ENCODE measurements at places on chromosomes 5 and 9.

DNA sequence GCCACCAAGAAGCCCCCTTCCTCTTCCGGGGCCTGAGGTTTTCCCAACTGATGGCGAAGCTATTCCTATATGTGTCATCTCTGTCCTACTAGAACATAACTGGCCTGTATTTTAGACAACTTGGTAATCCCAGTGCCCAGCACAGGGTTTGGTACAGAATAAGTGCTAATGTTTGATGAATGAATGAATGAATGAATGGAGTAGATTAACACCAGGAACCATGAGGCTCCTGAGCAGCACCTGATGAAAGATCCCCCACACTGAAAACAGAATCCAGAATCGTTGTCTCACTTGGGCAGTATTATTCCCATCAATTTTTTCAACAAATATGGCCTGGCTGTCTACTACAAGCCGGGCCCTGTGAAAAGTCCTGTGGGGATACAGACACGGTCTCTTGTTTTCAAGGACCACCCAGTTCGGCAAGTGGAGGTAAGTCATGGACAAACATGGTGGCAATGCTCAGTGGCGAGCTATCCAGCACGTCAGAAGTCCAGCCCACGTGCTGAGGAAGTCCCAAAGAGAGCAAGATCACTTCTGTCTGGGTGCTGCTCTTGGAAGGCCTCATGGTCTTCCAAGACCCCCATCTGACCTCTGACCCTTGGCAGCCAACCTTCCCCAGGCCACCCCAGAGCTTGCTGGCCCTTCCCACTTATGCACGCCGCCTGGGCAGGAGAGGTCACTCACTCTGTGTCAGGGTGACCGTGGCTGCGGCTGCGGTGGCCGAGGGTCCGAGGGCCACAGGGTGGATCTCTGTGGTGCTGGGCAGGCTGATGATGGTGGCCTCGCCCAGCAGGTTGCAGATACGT is 1.0 kb downstream of the NAIF1 start:
- DNase-seq: no peak

DNA sequence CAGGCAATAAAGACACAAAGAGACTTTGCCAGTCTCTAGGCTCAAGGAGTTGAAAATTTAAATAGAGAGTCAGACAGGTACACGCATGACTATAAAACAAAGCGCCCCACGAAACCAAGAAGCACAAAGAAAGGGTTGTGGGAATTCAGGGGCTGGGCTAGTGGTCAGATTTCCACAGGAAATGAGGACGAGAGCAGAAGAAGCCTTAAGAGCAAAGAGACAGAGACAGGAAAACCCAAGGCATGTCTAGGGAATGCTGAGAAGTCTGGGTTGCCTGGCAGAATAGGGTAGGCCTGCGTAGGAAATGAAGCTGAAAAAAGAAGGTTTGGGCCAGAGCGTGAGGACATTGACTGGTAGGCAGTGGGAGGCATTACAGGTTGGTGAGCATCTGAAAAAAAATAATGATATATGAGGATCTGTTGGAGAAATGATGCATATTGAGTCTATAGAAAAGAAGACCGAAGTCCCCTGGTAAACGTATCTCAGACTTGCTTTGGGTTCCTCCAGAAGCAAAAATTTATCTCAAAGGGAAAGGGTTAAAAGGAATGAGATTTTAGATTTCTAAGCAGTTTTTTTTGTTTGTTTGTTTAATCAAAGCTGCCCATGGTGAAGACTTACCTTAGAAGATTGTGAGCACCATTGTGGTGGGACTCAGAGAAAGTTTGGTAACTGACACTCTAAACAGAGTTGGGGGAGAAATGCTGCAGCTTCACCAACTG is 51.8 kb downstream of the SLC1A3 start:
- DNase-seq: no peak

DNA sequence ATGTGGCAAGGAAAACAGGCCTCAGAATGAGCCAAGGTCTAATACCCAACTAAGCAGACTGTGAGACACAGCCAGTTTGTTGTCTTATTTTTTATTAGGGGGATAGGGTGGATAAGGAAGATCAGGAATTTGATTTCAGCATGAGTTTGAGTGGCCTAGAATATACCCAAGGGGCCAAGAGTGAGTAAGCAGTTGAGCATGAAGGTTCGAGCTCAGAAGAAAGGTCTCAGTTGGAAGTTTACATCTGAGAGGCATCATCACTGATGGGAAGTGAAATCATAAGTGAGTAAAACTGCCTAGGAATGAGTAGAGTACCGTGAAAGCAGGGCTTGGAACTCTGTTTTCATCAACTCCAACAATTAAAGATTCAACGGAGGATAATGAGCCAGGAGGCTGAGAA is 12.6 kb downstream of the PSMD5 start:
- no peak for DNase-seq

DNA sequence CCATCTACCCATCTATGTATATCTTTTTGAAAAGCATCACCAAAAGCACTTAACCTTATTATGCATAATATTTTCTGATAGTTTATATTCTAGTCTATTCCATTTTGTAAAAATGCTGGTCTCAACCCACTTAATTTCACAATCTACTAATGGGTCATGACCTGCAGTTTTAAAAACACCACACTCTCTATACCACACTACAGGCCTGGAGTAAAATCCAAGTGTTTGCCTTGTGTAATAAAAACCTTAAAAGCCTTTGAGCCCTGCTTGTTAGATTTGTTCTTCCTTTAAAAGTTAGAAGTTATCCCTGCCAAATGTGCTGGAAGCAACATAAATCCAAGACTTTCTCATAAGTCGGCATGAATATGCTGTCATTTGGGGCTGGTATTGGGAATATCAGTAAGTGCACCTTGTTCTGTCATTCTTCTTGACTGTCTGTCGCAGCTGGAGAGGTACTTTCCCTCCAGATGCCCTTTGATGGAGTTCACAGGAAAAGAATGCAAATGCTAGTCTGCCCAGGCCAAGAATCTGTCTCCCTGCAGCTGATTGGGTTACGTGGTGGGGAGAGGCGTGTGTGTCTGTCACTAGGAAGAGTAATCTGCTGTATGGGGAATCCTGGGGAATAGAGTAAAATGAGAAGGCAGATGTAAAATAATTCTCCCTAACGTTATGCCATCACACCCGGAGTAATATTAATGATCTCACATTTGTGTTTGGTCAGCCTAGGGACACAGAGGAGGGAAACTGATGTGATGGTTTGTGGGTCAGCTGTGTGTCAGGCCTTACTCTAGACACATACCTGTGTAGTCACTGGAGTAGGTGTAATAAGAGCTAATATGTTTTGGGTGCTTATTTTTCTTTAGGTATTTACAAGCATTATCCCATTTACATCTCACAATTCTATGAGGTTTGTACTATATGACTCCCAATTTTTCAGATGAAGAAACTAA is 79.4 kb downstream of the ZNF366 start:
- DNase-seq: no peak

DNA sequence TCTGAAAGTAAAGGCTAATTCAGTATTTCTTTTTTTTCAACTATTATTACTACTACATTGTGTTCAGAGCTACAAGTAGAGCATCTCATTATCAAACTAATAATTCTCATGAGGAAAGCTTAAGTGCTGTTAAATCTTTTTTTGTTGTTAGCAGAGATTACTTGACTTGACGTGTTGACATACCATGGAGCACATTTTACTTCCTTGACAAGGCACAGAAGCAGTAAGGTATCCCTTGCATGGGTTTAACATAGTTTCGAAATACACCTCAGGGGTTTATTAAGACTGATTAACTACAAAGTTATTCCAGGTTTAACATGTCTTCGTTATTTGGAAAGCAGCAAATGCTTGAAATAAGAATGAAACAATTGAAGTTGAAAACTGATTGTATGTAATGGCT is 7.0 kb downstream of the SPDL1 start:
- DNase-seq: no peak

- DNase-seq: no peak
Measured at GRCh38 chr5:170623576-170624181, 119.9 kb downstream of the KCNIP1 start.

GRCh38 chr5:103057208-103058130 is 62.5 kb downstream of the GIN1 start:
- no peak for DNase-seq

GRCh38 chr9:92808726-92809451 is 44.3 kb upstream of the BICD2 start:
- peak; percentile 9 for DNase-seq

GRCh38 chr5:3993856-3994473 is 398.3 kb downstream of the IRX1 start:
- no peak for DNase-seq

DNA sequence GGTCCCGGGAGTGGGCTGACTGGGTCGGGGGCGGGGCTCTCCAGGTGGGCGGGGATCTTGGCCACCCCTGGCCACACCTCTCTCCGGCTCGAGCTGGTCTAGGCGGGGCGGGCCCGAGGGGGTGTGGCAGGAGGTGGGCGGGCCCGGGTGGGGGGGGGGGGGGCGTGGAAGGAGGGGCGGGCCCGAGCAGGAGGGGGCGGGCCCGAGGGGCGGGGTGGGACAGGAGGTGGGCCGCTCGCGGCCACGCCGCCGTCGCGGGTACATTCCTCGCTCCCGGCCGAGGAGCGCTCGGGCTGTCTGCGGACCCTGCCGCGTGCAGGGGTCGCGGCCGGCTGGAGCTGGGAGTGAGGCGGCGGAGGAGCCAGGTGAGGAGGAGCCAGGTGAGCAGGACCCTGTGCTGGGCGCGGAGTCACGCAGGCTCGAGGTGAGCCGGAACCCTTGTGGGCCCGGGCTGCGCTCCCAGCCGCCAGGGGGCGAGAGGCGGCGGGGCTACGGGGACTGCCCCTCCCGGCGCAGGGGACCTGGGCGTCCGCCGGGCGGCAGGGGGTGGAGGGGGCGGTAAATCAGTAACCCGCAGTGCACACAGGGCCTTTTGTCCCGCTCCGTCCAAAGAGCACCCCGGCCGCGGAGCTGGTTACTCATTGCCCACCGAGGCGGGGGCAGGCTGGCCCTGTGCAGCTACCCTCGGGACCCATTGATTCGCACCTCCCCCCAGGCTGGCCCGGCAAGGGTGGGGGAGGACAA is at the start of gene FGFR4:
Gene FGFR4 (plus strand): TSS at position 262 of the 744 bp plus-strand sequence. CDS start 2,688 bp downstream, outside the sequence.
- peak; percentile 19 for DNase-seq

GRCh38 chr5:93092349-93093105 is 488.5 kb downstream of the NR2F1-AS1 start:
- DNase-seq: no peak

DNA sequence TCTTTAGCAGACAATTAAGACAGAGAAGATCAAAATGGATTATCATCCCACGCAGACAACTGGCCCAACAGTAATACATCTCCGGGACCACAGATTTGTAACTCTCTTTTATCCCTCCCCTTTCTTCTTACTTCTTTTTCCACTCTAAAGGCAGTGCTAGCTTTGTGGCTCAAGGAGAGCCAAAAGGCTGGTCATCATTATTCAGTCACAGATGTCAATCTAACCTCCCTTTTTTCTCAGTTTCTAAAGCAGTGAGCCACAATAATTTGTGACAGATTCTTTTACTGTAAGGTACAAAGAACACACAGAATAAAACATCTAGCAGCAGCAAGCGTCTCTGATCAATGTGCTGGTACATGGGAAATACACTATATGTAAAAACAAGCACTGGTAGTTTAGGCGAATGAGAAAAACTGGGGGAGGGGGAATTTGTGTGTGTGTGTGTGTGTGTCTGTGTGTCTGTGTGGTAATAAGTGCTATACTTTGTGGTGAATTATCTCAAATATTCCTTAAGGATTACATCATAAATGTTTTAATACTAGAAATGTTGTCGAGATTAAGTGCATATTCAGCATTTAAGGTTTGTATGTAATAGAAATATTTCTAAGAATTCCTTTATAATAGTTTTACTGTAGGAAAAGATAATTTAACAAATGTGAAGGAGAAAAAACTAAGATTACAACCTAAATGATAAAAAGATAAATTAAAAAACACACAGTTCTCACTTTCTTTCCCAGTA is 140.2 kb downstream of the DENND1A start:
- no peak for DNase-seq

GRCh38 chr5:1000329-1000728 is 8.3 kb upstream of the NKD2 start:
- no peak for DNase-seq

DNA sequence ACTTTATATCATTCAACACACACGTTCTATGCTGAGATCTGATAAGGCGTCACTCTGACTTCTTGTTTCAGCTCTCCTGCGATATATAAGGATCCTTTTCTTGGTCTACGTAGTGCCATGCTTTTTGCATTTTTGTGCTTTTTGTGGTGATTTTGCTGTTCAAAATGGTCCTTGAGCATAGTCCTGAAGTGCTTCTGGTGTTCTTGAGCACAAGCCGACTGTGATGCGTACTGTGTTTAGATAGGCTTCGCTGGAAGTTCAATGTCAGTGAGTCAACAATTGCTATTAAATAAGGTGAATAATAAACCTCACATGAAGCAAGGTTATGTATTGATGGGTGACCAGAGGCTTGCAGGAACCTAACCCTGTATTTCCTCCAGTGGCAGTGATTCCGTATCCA is 46.8 kb downstream of the ACO1 start:
- no peak for DNase-seq

DNA sequence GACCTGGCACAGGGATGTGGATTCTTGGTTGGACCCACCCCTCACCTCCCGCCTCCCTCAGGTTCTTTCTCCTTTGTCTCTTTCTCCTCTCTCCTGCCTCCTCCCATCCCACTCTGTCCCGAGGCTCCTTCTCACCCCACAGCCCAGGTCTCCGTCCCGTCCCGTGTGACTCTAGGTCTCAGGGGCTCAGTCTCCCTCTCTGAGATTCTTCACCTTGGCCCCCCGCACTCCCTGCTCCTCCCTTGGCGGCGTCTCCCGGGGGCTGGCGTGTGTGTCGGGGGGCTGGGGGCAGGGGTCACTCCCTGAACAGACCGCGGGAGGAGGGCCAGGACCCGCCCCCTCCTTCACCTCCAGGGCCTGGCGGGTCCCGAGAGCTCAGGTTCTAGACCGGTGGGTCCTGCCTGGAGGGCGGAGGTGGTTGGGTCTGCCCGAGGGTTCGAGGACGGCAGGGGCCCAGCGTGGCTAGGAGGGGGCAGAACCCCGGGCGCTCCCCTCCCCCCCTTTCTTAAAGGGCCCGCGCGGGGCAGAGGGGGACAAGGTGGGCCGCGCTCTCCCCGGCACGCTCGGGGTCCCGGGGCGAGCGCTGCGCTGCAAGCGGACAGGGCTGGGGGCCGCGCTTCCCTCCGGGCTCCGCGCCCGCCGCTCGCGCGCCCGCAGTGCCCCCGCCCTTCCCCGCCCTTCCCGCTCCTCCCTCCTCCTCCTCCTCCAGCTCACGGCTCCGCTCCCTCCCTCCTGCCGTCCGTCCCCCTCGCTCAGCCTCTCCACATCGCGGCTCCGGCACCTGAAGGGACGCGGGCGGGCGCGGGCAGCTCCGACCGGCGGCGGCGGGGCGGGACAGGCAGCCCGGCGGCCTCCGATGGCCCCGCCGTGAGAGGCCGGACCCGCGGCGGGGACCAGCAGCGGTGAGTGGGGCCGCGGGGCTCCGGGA is at the start of gene PSD2:
Gene PSD2 (plus strand): TSS at position 735 of the 928 bp plus-strand sequence. CDS start 13,633 bp downstream, outside the sequence.
- no peak for DNase-seq
